ENCODE measurements at places on chromosomes 11 and 22.

GRCh38 chr11:66230978-66231377 lies 37.5 kb upstream of the RAB1B start:
- DNase-seq = no peak

DNA sequence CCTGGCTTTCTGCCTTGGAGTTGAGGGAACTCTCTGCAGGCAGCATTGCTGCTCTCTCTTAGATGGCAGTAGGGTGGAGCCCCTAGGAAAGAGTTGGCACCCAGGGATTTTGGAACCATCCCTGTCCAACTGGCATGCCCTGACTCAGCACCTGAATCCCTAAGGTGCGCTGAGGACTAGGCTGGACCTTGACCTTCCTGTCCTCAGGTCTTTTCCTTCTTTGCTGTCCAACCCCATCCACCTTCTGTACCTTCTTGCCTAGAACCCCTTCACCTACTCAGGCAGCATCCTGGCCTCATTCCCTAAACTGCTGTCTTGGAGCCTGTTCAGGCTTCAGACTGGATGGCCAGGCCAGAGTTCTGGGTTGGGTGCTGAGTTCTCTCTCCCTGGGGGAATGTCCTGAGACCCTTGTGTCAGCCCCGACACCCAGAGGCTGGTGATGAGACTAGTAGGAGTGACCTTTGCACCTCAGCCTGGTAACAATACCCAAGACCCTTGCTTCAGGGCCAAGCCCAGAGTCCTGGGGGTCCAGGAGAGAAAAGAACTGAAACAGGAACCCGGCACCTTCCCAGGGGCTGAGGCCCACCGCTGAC lies 2.5 kb upstream of the POLD4 start:
- DNase-seq = no peak

DNA sequence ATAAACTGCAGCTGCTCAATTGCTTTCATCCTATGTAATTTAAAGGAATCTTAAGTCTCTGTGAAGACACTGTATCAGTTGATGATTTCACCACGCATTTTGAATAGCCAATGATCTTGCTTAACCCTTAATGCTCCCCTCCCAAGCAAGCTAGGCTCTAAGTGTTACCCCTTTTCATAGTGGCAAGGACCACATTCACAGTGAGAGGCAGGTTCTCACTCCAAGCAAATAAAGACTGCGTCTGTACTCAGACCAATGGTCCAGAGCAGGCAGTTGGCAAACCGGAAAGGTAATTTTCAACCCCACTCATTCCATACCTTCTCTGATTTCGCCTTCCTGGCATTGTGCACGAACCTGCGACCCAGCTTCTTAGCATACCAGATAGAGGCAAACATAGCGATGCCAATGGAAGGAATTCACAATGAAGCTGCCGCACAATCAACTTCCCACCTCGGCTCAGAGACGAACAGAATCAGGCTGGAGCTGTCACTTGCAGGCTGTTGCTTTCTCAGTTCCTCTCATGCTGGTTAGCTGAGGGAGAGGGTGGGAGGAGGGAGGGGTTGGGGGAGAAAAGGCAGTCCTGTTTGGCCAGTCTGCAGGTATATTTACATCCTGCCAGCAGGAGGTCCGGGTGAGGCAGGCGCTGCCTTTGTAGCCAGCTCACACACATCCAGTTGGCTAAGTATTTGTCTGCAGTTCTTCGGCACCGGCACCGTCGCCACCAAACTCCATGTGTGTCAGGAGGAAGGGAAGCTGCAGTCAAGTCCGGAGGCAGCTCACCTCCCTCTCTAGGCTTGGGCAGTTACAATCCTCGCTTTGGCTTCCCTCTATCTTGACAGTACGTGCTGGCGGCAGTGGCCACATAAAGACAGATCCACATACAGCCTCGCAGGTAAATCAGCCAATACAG lies 1151.2 kb upstream of the CCDC90B start:
- no peak for DNase-seq

DNA sequence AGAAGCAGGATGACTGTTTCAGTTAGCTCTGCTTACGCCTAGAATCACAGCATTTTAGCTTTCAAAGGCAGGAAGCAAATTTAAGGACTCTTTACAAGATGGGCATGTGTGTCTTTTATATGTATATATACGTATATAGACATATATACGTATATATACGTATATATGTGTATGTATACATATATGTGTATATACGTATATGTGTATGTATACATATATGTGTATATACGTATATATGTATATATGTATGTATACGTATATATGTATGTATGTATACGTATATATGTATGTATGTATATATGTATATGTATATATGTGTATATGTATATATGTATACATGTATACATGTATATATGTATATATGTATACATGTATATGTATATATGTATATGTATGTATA lies 111.1 kb downstream of the FBXO7 start:
- DNase-seq = no peak

DNA sequence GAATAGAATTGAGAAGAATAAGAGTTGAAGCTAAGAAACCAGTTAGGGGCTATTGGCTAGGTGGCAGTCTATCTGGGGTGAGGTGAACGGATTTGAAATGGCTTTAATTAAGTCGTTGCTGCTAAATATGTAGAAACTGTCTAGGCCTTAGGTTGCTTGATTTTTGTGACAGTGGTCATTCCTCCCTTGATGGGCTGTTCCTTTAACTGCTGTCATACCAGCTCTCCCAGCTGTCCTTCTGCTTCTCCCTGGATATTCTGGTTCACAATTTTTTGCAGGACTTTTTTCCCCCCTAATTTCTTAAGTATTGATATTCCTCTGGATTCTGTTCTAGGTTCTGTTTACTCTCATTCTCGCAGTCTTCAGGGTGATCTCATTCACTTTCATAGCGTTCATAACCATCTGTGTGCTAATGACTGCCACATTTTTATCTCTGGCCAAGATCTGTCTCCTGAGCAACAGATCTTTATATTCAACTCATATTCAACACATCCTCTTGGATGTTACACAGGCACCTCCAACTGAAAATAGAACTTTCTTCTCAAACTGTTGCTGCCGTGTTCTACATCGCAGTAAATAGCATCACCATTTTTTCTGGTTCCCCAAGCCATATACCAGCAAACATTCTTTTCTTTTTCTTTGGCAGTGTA lies 134.1 kb downstream of the UVRAG start:
- no peak for DNase-seq

- DNase-seq = no peak
These were observed 109.1 kb upstream of the TIMP3 start for GRCh38 chr22:32692371-32692770.

- DNase-seq = no peak
These were observed 274.7 kb downstream of the CASP12 start for GRCh38 chr11:104623518-104623917.

Measured in stimulated activated CD8-positive, alpha-beta memory T cell treated with anti-CD3 and anti-CD28 coated beads, Interleukin-15, amount 100 ng/mL, for 24 hours (primary cell).